Stimulated activated CD4-positive, alpha-beta T cell treated with anti-CD3 and anti-CD28 coated beads, Interleukin-1b, Interleukin-23, amount 100 ng/mL, for 1 hour (primary cell): ENCODE measurements at places on chromosomes 13 and 19.

DNA sequence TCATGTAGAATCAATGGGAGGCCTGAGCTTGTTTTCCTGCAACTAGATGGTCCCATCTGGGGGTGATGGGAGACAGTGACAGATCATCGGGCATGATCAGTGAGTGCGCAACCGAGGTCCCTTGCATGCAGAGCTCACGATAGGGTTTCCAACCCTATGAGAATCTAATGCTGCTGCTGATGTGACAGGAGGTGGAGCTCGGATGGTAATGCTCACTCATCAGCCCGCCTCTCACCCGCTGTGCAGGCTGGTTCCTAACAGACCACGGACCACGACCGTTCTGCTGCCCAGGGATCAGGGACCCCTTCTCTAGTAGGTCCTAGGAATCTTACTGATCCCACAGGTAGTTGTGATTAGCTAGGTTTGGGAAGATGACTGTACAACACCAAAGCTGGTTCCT lies 23.5 kb upstream of the GARRE1 start:
- no peak for DNase-seq

- no peak for DNase-seq
Observed at GRCh38 chr13:101626925-101627555, 174.6 kb downstream of the ITGBL1 start.

- no peak for DNase-seq
Observed at GRCh38 chr13:93398167-93399035, 171.8 kb downstream of the GPC6 start.

- DNase-seq = no peak
Observed at GRCh38 chr13:59479629-59480028, 684.1 kb downstream of the DIAPH3 start.

DNA sequence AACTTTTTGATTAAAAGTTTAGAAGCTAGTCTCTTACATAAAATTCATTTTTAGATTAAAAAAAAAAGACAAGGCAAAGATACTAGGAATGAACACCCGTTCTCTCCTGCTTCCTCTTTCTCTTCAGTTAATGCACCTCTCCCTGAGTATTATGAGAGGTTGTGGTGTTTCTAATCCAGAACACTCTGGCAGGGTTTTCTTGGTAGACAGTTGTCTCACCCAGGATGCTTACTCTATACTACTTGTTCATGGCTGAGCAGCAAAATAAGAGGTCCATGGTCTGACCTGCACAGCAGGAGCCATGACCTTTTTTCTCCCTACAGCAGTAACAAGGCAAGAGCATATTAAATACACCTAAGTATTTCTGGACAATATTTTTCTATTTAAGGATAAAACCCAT lies 62.0 kb downstream of the MICU2 start:
- no peak for DNase-seq

DNA sequence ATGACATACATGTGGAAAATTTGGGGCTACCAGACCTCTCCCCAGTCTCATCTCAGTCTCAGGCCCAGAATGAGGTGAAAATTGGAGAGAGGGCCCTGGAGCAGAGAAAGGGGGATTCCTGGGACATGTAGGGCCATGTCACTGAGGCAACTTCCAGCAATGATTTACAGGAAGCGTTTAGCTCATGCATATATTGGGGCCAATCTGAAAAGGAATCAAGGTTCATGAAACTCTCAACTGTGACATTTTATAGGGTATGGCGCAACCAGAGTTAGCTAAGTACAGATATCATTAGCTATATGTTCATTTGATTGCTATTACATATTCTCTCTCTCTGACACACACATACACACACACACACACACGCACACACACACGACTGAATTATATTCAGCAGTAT lies 86.3 kb downstream of the RNASEH2B start:
- DNase-seq = no peak

- DNase-seq = no peak
Observed at GRCh38 chr13:71590654-71591148, 276.3 kb downstream of the DACH1 start.

- DNase-seq = no peak
Observed at GRCh38 chr19:54533476-54533875, 30.8 kb downstream of the LAIR2 start.

DNA sequence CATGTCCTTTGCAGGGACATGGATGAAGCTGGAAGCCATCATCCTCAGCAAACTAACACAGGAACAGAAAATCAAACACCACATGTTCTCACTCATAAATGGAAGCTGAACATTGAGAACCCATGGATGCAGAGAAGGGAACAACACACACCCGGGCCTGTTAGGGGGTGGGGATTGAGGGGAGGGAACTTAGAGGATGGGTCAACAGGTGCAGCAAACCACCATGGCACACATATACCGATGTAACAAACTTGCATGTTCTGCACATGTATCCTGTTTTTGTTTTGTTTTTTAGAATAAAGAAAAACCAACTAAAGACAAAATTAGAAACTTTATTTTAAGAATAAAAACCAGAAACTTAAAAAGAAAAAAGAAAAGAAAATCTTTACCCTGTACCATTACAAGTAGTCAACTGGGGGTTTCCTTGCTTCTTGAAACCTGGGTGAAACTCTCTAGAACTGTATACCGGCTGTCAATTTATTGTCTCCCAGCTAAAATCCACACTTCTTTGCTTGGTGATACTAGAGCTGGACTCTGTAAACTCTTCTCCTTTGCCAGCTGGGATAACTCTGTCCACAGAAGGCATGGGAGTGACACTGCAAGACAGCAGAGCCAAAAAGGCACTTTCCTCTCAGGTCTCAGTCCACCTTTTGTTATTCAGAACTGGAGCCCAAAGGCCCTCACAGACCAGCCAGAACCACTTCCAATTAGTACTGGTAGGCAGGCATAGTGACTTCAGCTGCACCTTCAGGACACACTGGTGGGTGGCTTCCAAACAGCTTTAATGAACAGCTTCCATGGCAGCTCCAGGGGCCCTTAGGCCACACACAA lies 9.0 kb downstream of the MICU2 start:
- DNase-seq = no peak

- no peak for DNase-seq
Observed at GRCh38 chr13:50060718-50061117, 45.5 kb downstream of the KCNRG start.

DNA sequence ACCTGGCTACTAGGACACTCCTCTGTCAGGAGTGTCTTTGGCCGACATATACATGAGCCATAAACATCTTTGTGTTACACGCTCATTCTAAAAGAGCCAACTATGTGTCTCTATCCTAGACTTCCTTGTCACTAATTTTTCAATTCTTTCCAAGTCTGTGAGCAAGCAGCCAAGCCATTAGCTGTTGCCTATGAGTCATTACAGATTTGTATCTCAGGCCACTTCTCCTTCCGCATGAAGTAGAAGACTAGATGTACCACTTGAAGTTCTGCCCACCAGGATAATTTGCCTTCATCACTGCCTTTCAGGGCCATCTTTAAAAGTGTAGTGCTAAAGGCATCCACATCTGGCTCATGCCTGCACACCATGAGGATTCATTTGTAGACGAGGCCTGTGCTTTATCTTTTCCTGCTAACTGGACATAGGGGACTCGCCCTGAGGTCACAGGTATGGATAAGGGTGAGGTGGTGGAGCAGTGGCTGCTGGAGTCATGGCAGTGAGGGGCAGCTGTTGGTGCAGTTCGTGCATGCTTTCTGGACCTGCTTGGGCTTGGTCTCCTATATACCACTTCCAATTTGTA lies 126.1 kb upstream of the KL start:
- no peak for DNase-seq
